ENCODE measurements at places on chromosomes 11 and 22.

- DNase-seq = no peak
Observed at GRCh38 chr11:64291752-64292459, 804 bp downstream of the KCNK4 start.

GRCh38 chr11:111285189-111286091 lies 12.9 kb upstream of the POU2AF3 start:
- DNase-seq = no peak

- peak; percentile 74 for DNase-seq
Observed at GRCh38 chr22:31474743-31475142, 14.9 kb downstream of the EIF4ENIF1 start.

DNA sequence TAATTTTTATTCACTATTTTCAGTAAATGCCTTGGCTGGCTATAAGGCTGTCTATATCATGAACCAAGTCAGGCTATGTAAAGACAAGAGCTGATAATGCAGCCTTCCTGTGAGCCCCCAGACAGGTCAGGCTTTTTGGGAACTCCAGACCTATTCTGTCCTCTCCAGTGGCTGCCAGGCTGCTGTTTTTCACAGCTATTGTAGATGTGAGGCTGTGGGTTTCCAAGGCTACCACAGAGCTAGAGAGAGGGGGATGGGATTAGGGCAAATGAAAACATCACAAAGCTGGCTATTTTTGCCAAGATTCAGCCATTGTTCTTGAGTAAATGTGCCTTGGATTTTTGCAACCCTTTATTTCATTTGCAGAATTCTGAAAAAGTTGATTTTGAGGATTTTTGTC lies 55.7 kb upstream of the SORL1-AS1 start:
- no peak for DNase-seq

- peak; percentile 43 for DNase-seq
Observed at GRCh38 chr22:39960791-39961746, 872 bp downstream of the TMA7B start.

- DNase-seq = no peak
Observed at GRCh38 chr11:111540937-111541253, 375 bp downstream of the LAYN start.

DNA sequence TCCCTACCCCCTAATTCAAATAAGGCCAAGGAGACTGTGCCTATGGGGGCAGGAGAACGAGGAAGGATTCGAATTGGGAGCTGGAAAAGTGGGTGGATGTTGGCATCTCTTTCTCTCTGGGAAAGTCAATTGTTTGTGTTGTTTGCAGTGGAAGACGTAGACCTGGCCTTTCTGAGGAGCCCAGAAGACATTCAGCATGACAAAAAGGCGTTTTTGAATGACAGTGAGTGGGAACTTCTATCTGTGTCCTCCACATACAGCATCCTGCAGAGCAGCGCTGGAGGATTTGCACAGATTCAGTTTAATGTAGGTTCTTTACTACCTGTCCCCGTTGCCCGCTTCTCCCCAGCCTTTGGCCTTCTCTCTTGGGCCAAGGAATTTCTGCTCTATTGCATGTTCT lies 28.2 kb downstream of the HTR3B start:
- no peak for DNase-seq

DNA sequence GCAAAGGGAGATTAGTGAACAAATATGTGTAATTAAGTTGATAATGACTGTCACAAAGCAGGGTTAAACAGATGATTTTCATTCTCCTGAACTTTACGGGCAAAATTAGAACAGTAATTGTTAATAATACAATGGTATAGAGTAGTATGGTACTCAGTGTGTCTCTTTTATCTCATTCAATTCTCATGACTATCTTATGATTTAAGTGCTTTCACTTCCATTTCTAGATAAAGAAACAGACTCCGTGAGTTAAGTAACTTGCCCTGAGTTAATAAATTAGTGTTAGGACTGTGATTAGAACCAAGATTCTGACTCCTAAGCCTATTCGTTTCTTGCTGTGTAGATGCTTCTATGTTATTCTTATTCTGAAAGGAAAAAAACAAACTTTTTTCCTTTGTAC lies 22.0 kb downstream of the PIH1D2 start:
- no peak for DNase-seq

GRCh38 chr11:111788051-111788450 lies 21.9 kb upstream of the PPP2R1B start:
- no peak for DNase-seq

DNA sequence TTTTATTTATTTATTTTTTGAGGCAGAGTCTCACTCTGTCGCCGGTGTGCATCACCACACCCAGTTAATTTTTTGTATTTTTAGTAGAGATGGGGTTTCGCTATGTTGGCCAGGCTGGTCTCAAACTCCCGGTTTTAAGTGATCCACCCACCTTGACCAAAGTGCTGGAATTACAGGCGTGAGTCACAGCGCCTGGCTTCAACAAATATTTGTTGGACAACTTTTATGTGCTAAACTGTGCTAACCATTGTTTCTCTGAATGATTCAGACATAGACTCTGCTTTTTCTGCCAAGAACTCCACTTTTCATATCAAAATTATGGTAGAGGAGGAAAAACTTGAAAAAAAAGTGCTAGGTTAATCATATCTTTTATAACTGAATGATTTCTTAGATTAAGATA lies 36.3 kb downstream of the MMP7 start:
- DNase-seq = peak; percentile 17

GRCh38 chr22:20019661-20020532 lies 1.0 kb upstream of the TANGO2 start:
- no peak for DNase-seq

GRCh38 chr22:47116426-47117341 lies 354.2 kb downstream of the TBC1D22A start:
- DNase-seq = no peak

DNA sequence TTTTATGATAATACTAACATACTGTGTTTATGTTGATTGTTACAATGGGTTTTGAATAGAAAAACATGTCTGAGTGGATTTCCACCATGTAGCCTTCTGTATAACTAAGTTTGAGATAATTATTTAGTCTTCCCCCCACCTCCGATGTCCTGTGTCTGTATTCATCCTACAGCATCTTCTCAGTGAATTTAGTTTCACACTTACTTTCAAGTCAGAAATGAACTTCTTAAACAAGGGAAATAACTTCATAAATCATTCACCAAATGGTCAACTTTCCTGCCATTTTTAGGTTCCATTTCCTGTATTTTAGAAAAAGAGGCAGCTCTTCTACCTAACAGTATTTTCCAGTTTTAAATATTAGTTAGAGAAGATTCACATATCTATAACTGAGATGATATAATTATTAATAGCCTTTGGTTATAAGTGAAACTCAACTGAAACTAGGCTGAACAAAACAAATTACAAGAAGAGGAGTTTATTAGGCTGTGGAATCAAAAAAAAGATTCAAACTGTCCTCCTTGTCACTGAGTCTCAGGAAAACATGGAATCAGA lies 3.5 kb downstream of the OR51B5 start:
- DNase-seq = no peak

- no peak for DNase-seq
Observed at GRCh38 chr22:47110817-47111443, 348.5 kb downstream of the TBC1D22A start.

DNA sequence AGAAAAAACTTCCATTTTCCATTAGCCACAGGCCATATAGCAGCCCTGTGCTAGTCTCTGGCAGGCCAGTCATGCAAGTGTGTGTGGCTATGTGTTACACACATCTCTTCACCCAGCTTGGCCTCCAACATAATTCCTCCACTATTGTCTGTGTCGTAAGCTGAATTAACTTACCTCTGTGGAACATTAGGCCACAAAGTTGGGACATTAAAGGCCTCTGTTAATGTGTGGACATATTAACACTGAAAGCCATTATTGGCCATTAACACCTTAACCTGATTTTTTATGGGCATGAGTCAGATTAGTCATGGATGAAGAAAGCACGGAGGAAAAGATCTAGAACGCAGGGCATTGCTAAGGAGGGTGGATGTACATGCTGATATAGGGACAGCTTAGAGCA lies 100.1 kb downstream of the DBX1 start:
- DNase-seq = no peak

- DNase-seq = no peak
Observed at GRCh38 chr22:28869736-28870135, 13.6 kb upstream of the ZNRF3 start.

GRCh38 chr11:80595011-80595410 lies 1154.2 kb upstream of the TENM4 start:
- no peak for DNase-seq

GRCh38 chr11:5967708-5968107 lies 586 bp downstream of the OR56A5 start:
- no peak for DNase-seq

- DNase-seq = no peak
Observed at GRCh38 chr11:12110714-12111548, 541 bp downstream of the MICAL2 start.

DNA sequence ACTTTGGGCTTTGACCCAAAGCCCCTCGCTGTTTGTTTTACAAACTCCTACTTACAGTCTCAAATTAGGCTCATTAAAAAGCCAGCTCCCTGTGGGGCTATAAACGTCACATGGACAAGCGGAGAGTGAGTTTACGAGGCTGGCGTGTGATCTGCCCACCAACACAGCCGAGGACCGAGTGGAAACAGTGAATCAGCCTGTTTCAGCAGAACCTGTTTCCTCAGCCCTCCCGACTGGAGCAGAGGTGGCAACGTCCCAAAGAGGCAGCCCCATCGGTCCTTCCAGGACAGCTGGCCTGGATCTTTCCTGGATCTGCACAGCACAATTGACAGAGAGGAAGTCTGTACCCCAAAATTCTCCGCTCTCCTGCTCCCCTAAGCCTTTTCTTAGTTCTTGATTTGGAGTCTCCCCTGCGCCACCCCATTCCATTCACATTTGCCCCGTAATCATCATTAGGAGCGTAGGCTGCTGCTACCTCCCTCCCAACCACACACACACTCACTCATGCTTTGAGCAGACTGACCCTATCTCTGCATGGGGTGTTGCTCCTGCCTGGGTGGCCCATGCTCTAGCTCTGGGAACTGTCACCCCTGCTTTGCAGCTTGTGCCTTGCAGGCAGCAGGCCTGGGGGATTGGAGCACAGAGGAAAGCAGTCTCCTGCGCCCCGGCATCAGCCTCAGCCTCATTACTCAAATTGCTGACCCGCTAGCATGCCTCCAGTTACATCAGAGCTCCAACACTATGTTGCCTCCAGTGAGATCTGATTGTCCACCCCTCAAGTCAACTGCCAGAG lies 117.8 kb downstream of the NAT10 start:
- peak; percentile 97 for DNase-seq

- no peak for DNase-seq
Observed at GRCh38 chr11:98230678-98231077, 790.1 kb upstream of the CNTN5 start.

- DNase-seq = no peak
Observed at GRCh38 chr22:38383417-38383816, 66.2 kb upstream of the CSNK1E start.

DNA sequence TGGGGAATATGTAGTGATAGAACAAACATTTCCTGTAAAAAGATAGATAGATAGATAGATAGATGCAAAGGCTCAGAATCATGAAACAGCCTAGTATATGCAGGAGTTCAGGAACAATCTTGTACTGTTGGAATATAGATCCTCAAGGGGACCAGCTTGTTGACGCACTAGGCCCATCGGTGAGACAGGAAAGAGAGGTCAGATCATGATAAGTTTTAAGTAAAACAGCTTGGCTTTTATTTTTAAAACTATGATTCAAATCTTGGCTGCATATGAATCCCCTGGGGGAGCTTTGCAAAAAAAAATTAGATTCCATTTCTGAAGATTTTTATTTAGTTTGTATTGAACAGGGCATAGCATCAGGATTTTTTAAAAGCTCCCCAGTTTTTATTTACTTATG lies 185.8 kb downstream of the TRPC6 start:
- DNase-seq = no peak

- DNase-seq = no peak
Observed at GRCh38 chr11:70699294-70700221, 301.2 kb downstream of the CTTN start.

DNA sequence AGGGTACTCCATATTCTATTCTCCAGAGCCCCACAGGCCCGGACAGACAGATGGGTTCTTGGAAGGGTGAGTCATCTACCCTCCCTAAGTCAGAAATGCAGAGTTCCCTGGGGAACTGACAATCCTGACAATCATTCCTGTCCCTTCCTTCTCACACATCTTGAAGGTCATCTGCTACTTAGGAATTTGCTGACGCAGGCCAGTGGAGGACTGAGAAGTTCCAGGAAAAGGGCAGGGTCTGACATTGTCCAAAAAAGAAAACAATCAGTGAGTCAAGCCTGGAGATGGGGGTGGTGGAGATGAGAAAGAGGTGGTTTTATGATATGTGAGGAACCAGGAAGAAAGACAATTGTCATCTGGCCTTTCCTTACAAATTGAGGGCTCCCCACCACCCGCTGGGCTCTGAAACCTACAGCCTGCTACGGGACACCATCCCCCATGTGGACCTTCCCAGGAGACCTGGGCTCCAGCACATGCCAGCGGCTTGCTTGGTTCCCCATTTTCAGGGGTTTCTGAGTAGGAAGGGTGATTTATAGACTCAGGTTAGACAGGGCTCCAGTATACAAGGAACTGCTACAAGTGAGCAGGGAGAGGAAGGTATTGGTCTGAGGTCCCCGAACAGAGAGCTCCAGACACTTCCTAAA lies 12.9 kb downstream of the CD59 start:
- DNase-seq = peak; percentile 85

DNA sequence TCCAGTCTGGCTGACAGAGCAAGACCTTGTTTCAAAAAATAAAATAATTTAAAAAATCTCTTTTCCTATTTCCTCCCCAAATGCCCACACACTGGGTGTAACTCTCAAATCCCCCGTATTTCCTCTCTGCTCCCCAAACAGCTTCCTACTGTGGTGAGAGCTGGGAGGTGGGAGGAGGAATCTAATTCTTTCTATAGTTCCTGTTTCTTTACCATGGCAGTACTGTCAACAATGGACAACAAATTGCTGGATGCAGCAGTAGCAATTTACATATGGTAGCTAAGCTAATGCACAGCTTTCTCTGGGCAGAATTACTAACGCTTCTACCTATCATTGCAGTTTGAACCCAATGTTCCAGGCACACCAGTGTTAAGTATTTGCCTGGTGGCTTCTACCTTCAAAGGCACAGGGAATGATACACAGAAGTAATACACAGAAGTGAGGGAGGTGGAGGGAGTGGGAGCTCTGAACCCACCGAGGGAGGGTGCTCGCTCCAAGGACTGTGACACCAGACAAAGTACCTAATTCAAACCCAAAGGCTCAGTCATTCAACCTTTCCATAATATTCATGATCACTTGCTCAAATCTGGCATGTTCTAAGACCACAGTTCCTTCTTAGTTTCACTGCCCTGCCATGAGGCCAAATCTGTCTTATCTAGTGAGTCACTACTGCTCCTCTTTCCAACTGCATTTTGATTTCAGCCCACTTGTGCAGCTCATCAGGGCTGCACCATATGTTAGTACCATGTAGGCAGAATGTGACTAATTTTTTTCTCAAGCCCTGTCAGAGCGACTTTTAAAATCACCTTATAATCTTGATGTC lies 37.9 kb downstream of the CELF1 start:
- peak; percentile 66 for DNase-seq

DNA sequence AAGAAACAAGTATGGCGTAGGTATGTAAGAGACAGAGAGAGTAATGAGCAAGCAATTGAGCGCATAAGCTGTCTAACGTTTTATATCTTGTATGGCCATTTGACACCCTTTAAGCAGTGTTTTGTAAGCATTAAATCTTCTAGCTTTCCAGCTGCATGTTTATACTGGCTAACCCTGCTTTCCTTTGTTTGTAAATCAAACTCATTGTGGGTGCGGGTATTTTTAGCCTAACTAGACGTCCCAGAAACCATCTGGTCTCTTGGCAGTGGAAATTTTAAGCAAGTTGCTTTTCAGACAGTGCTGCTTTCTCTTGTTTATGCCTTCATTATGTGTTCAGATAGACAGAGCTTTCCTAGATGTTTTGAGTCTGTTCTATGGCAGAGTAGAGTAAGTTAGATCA lies 73.5 kb downstream of the RNF169 start:
- DNase-seq = peak; percentile 40

- peak; percentile 73 for DNase-seq
Observed at GRCh38 chr11:94968334-94968958, 4.9 kb downstream of the CWC15 start.

Measured in AG08395 (cell line).